ENCODE measurements at places on chromosomes 11 and 22.

GRCh38 chr22:27574002-27574366 lies 227.6 kb downstream of the MN1 start:
- DNase-seq = no peak

DNA sequence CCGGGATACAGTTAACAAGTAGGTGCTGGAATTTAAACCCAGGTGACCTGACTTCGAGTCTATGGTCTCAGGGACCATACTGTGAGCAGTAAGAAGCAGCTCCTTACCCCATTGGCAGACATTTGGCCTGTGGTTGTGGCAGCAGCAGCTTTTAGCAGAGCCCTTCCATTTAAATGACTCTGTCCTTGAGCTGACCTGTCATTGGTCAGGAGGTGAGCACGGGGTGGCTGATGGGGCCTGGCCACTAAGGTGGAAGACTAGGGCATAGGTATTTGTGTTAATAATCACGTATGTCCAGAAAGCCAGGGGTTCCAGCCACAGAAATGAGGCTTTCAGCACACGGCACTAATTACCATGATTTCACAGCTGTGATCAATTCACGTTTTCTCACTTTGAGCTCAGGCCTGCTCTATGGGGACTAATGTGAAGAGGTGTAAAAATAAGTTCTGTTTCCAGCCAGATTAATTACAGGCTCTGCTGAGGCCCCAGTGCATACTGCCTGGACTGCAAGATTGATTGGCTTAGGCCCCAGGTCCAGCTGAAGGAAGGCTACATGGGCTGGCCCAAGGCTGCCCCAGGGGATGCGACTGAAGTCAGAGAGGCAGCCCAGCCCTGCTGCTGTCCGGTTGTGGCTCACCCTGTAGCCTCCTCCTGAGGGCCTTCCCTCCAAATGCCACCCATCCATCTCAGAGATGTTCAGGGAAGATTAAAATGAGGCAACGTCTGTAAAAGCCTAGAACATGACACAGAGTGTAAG lies 76.0 kb downstream of the FDX1 start:
- no peak for DNase-seq

DNA sequence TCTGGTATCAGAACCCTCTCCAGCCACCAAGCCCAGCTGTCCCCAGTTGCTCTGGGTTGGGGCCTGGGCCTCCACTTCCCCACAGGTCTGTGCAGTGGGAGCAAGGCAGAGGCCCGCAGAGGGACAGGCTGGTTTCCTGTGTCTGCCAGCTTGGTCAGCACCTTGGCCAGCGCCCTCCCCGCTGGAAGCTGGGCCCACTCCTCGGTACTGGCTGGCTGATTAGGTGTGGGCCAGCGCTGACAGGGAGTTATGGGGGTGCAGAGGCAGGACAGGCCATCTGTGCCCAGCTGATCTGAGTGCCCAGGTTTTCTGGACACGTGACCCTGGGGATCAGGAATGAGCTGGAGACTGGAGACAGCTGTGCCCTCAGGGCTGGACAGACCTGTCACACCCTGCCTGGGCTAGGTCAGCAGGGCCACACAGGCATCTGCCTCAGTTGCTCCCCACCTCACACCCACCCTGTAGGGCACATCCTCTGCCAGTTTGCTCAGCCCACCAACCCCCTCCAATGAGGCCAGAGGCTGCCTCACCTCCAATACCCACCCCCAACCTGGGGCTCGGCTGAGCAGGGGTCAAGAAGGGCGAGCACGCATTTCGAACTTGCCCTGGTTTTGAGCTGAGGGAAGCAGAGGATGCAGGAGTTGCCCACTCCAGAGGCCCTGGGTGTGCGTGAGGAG lies 175.3 kb downstream of the IGLL1 start:
- DNase-seq = no peak

GRCh38 chr22:29956680-29957079 lies 73.7 kb downstream of the MTMR3 start:
- DNase-seq = no peak

- DNase-seq = no peak
Measured at GRCh38 chr11:99244613-99245012, 223.9 kb downstream of the CNTN5 start.

DNA sequence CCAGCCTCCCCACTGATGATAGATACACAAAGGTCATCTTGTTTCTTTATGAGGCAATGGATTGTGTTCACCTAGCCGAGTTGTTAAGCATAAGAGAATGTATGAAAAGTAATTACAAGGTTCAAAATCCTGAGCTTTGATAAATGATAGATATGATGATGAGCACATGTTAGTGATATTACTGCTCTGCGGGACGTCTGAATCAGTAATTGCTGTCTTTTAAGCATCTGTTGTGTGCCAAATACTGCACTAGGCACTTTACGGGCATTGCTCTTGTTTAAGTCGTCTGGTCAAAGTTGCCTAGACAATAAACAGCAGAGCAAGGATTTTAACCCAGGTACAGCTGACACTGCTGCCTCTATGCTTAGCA lies 559 bp upstream of the RNF141 start:
- no peak for DNase-seq

Data from stimulated activated CD4-positive, alpha-beta T cell treated with anti-CD3 and anti-CD28 coated beads, Interleukin-2, amount 100 ng/mL, for 24 hours (primary cell).